Natural killer cell (primary cell): ENCODE measurements at places on chromosomes 2 and 18.
A peak's percentile ranks its signal among the peaks of the same experiment; 100 is the strongest.

GRCh38 chr2:120701499-120701898 is 34.2 kb upstream of the GLI2 start:
- no peak overlapping the region for H3K27ac ChIP-seq
- DNase-seq = no peak
- no peaks in the 10 kb centered on the region for H3K4me1 ChIP-seq
- no peaks in the 10 kb centered on the region for H3K27me3 ChIP-seq

DNA sequence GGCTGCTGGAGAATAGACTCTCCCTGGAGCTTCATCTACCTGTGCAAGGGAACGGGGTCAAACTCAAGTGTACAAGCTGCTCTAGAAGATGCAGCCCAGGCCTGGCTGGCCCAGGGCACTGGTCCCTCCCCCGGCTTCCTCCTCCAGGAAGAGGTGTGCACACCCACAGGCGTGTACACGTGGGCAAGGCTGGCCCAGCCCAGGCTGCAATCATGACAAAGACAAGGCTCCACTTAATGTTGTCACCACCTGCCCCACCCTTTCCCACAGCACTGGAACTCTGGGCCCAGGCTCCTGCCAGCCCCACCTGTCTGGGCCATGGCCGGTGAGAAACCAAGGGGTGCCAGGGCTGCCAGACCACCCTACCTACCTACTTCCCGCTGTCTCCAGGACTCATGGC is 29.6 kb upstream of the ALPP start:
- peaks cover 29% of the 10 kb centered on the region for H3K27me3 ChIP-seq
- H3K36me3 ChIP-seq = no peaks in the 10 kb centered on the region
- no peak overlapping the region for H3K4me3 ChIP-seq

GRCh38 chr2:160683206-160683605 is 189.6 kb upstream of the RBMS1 start:
- no peaks in the 10 kb centered on the region for H3K27me3 ChIP-seq
- H3K4me3 ChIP-seq = no peak overlapping the region
- H3K4me1 ChIP-seq = no peaks in the 10 kb centered on the region

- no peak overlapping the region for H3K4me3 ChIP-seq
- no peaks in the 10 kb centered on the region for H3K36me3 ChIP-seq
- H3K27me3 ChIP-seq = no peaks in the 10 kb centered on the region
- DNase-seq = no peak
These were observed 161.9 kb upstream of the RASGRP3 start for GRCh38 chr2:33314541-33314940.

DNA sequence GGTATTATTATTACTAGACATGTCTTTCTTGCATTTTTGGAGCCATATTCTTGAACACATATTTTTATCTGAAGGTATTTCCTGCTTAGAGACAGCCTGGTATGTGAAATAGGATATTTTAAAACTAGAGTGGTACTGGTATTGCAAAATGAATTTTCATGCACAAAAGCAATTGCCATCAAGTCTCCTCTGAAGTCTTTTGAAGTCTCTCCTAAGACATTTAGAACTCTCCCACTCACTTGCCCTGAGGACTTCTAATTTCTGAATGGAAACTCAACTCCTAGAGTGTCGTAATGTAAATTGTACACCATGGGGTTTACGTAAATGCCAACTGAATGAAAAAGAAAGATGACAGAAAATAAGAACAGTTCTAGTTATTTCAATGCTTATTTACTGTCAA is 967.0 kb downstream of the DCDC2C start:
- no peaks in the 10 kb centered on the region for H3K27me3 ChIP-seq
- H3K27ac ChIP-seq = no peak overlapping the region
- no peak for DNase-seq
- no peaks in the 10 kb centered on the region for H3K4me1 ChIP-seq
- H3K36me3 ChIP-seq = no peaks in the 10 kb centered on the region

GRCh38 chr2:203718087-203718486 is 11.6 kb downstream of the CD28 start:
- no peaks in the 10 kb centered on the region for H3K27me3 ChIP-seq
- no peaks in the 10 kb centered on the region for H3K36me3 ChIP-seq
- H3K27ac ChIP-seq = peak overlapping the region; percentile 61
- H3K4me1 ChIP-seq = peaks cover 20% of the 10 kb centered on the region
- no peak overlapping the region for H3K4me3 ChIP-seq
- no peak for DNase-seq

DNA sequence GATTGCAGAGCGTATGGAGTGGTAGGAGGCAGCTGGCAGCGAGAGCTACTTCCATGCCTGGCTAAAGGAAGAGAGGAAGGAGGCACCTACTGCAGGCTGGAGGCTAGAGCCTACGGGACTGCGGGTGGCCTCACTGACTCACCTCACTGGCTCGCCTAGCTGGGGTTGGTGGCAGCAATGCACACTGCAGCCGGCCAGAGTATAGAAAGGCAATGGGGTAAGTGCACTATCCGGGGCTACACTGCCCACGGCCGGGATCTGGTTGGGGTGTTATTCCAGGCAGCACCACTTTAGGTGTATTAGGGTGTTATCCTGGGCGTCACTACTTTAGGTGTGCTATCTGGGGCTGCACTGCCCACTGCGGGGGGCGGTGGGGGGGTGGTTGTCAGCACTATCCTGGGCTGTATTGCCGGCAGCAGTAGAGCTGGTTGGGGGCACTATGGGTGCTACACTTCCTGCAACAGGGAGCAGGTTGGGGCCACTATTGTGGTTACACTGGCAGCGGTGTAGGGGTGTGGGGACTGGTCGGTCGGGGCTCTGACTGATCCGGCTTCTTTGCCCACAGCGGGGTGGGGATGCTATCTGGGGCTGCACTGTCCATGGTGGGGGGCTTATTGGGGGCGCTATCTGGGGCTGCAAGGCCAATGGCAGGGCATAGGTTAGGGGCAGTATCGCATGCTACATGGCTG is 33.3 kb upstream of the ANKRD62 start:
- no peaks in the 10 kb centered on the region for H3K27me3 ChIP-seq
- no peaks in the 10 kb centered on the region for H3K36me3 ChIP-seq
- no peak overlapping the region for H3K4me3 ChIP-seq

DNA sequence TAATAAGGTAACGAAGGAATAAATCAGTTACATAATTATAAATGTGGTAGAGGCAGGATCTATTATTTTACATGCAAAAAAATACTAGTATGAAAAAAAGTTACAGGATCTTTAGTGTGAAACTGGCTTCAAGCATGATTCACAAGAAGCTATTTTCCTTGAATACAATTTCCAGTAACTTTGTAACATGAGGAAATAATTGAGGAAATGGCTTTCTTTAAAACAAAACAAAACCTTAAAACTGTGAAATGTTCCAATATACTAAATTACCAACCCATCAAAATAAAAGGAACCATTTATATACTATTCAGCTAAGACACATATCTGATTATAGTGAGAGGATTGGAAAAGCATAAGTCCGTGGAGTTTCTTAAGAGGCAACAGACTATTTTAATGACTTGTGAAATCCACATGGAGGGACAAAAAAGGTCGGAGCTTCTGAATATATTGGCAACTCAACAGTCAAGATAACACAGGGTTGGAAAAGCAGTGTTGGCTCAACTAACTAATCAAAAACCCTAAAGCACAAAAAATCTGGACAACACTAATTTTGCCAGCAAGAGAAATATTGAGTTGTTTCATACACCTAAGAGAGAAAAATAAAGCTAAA is 10.6 kb downstream of the IRS1 start:
- H3K27me3 ChIP-seq = no peaks in the 10 kb centered on the region
- no peak for DNase-seq
- no peak overlapping the region for H3K4me3 ChIP-seq
- no peaks in the 10 kb centered on the region for H3K36me3 ChIP-seq
- peaks cover 16% of the 10 kb centered on the region for H3K4me1 ChIP-seq

- no peak overlapping the region for H3K4me3 ChIP-seq
- no peak for DNase-seq
- H3K27me3 ChIP-seq = no peaks in the 10 kb centered on the region
- no peak overlapping the region for H3K27ac ChIP-seq
- no peaks in the 10 kb centered on the region for H3K4me1 ChIP-seq
- H3K36me3 ChIP-seq = no peaks in the 10 kb centered on the region
These were observed 69.8 kb upstream of the EDAR start for GRCh38 chr2:109058802-109059201.

GRCh38 chr2:164920430-164920829 is 34.9 kb downstream of the SLC38A11 start:
- no peak overlapping the region for H3K4me3 ChIP-seq
- no peaks in the 10 kb centered on the region for H3K36me3 ChIP-seq
- H3K27me3 ChIP-seq = no peaks in the 10 kb centered on the region
- DNase-seq = no peak
- no peaks in the 10 kb centered on the region for H3K4me1 ChIP-seq
- H3K27ac ChIP-seq = no peak overlapping the region

GRCh38 chr2:100662866-100663265 is 100.1 kb downstream of the PDCL3 start:
- no peak overlapping the region for H3K27ac ChIP-seq
- no peaks in the 10 kb centered on the region for H3K27me3 ChIP-seq
- no peak overlapping the region for H3K4me3 ChIP-seq
- no peaks in the 10 kb centered on the region for H3K36me3 ChIP-seq
- DNase-seq = no peak
